ENCODE measurements at places on chromosomes 16 and 17.
A peak's percentile ranks its signal among the peaks of the same experiment; 100 is the strongest.

DNA sequence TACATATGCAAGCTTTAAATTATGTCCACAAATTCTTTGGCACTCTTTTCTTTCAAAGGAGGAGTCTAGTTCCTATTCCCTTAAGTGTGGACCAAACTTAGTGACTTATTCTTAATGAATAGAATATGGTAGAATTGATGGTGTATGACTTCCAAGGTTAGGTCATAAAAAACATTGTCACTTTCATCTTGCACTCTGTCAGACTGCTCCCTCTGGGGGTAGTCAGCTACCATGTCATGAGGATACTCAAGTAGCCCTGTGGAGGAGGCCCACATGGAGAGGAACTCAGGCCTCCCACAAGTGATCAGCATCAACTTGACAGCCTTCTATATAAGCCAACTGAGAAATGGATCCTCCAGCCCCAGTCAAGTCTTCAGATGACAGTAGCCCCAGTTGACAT, 58.0 kb upstream of the SCNN1B start:
- DNase-seq: no peak

DNA sequence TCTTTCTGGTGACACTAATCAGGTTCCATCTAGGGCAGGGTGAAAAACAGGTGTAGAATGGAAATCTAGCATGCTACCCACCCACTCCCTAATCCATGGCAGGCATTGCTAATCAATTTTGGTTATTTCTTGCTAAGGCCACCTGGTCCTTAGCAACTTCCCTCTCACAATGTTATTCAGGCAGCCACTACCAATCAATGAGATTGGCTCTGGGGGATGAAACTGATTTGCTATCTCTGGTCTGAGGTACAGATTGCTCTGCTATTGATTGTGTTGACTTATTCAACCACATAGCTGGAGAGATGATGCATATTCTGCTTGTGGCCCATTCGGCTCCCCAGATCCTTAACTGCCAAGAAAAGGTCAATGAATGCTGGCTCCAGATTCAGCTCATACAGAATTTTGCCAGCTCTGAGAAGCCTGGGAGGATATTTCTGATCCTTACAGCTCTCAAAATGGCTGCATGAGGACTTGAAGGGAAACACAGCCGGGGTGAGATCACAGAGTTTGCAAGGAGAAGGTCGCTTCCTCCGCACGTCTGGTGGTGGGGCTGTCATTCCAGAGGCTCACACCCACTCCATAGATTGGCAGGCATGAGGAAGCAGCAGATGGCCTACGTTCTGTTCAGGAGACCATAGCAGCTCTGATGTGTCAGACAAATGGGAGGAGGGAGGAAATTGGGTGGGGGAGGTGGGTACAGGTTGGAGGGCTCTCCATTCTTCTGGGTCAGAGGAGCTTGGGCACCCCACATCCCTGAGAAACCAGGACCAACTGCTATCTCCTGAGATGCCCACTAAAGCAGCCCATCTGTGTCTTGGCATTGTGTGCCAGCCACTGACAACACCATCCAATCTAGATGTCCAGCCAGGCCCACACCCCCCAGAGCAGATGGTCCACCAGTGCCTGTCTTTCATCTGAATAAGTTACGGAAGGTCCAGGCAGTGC, 22.3 kb downstream of the SEZ6 start:
- DNase-seq: no peak

DNA sequence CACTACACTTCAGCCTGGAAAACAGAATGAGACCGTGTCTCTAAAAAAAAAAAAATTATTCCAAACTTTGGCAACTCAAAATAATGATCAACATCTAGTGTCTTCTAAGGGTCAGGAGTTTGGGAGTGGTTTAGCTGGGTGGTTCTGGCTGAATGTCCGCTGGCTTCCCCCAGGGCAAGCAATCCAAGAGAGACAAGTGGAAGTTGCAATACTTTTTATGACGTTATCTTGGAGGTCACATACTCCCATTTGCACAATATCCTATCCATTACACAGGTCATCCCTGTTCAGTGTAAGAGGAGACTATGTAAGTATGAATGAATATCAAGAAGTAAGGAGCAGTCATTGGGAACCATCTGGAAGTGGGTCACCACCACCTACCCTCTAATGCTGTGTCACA, 15.2 kb upstream of the CLEC3A start:
- no peak for DNase-seq

DNA sequence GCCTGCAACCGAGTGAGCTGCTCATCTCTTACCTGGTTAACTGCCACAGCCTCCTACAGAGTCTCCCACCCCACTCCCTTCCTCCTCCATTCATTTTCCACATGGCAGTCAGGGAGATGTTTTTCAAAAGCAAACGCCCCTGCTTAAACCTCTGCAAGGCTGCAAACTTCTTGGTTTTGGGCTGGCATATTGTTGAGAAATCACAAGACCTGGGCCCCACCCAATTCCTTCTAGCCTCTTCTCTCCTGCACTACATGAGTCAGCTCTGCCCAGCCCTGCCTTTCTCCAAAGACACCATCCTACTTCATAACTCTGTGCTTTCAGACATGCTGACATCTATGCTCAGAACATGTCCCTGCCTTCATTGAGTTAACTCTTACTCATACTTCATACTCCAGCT, 136.1 kb downstream of the SPACA3 start:
- DNase-seq: no peak

DNA sequence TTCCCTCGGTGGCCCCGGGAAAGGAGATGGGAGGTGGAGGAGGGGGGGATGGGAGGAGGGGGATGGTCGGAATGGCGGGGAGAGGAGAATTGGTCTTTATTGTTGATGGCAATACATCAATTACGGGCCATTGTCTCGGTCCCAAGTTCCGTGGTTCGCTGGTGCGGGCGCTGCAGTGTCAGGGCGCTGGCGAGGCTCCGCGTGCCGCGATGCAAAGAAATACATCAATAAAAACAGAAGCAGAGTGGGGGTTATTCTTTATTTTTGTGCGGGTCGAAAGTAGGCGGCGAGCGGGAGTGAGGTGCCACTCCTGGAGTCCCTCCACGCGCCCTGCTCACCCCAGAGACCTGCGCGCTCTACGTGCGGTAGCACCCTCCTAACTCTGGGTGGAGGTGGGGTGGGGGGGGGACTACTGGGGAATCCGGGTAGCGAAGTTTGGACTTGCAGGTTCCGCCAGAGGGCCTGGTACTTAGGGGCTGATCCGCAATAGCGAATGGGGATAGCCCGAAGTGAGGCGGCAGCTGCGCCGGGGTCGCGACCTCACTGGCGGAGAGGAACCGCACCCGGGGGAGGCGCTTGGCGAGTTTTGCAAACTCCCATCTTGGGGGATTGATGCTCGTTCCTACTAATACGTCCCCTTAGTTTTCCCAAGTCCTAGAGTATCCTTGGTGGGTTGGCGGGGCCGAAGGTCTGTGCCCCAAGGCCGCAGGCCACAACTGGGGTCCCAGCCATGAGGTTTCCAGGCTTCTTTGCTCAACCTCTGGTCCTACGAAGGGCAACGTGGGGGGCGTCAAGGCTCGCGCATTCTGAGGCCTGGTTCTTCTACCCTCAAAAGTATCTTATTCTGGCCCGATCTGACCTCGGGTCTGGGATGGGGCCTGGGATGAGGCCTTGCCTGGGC, 3.5 kb upstream of the SALL1 start:
- DNase-seq: no peak

DNA sequence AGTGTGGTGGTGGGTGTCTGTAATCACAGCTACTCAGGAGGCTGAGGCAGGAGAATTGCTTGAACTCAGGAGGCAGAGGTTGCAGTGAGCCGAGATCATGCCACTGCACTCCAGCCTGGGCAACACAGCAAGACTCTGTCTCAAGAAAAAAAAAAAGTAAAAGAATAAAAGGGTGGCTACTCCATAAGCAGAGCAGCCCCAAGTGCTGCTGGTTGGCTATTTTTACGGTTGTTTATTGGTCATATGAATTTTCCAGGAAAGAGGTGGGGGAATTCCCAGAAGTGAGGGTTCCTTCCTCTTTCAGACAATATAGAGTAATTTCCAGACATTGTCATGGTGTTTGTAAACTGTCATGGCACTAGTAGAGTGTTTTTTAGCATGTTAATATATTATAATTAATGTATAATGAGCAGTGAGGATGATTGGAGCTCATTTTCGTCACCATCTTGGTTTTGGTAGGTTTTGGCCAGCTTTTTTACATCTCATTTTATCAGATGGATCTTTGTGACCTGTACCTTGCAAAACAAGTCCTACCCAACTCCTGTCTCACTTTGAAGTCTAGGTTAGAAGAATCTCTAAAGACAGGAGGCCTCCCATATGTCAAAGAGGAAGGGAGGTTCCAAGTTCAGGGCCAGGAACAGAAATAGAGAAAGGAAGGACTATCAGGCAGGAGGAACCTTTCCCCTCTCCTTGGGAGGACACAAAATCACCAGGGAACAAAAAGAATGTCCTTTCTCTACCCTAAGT, 39.1 kb downstream of the HOXB1 start:
- DNase-seq: no peak

GRCh38 chr16:67399218-67399733, 6.0 kb upstream of the TPPP3 start:
- DNase-seq: peak; percentile 17

DNA sequence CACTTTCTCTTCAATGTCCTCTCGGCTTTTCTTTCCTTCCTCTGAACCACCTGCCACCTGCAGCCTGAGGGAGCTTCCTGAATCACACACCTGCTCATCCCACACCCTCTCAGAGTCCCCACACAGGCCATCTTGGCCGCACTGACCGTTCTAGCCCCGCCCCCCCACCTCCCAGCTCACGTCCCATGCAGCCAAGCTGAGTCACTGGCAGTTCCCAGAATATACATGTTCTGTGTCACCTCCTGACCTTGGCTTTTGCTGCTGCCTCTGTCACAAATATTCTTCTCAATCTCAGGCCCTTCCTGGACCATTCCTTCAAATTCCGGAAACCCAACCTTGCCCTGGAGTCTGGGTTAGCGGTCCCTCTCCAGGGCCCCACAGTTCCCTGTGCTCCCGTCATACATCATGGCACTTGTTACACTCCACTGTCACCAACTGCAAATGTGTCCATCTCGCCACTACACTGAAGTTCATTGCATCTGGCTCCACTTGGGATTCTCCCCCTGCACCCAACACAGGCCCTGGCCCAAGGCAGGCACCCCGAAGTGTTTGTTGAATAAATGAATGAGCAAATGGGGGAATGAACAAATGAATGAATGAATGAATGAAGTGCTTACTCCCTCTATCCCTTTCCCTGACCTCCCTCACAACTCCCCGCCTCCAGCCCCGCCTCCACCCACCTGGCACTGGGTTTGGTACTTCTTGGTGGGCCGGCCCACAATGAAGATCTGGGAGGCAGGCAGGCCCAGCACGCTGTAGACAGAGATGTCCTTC, 12.8 kb downstream of the PIMREG start:
- DNase-seq: no peak

GRCh38 chr17:1222321-1222720, 42.5 kb upstream of the ABR start:
- DNase-seq: no peak

- no peak for DNase-seq
These were observed 4.2 kb upstream of the KRTAP4-5 start for GRCh38 chr17:41153856-41154255.

DNA sequence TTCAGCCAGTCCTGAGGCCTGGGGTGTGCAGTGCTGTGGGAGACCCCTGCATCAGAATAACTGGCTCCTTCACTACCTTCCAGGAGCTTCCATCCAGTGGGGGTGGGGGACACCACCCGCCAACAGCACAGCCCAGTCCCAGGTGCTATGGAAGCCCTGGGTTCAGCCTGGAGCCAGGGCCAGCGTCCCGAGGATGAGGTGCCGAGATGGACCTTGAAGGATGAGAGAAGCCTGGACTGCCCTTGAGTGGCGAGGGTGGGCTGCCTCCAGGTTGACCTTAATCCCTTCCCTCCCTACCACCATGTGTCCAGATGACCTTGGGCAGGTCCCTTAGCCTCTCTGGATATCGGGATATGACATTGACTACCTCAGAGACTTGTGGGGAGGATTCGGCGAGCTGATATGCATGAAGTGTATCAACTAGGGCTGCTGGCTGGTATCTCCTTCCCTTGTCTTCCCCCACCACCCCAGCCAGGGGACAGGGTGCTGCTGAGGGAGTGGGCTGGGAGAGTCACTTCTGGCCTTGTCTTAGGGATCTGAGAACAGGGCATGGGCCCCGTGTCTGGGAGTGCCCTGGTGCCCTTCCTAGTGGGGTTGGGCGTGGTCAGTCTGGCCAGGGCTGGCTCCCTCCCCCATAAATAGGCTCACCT, 14.2 kb upstream of the LASP1NB start:
- DNase-seq: no peak

GRCh38 chr16:76176153-76176552, 101.0 kb upstream of the CNTNAP4 start:
- DNase-seq: no peak

GRCh38 chr16:86509759-86510464, 415 bp upstream of the FOXF1 start:
- no peak for DNase-seq

- DNase-seq: no peak
These were observed 51.5 kb downstream of the B9D1 start for GRCh38 chr17:19311016-19311415.

- DNase-seq: no peak
These were observed 138.0 kb upstream of the HS3ST2 start for GRCh38 chr16:22675745-22676540.

- no peak for DNase-seq
These were observed 186.3 kb upstream of the GSE1 start for GRCh38 chr16:85426806-85427205.

- DNase-seq: peak; percentile 67
These were observed 5.8 kb upstream of the KIFC3 start for GRCh38 chr16:57807968-57808528.

- no peak for DNase-seq
These were observed 9.5 kb downstream of the CD300LB start for GRCh38 chr17:74521701-74522201.

GRCh38 chr16:85361441-85362118, 249.3 kb upstream of the CIBAR2 start:
- no peak for DNase-seq

GRCh38 chr16:85279825-85280545, 167.7 kb upstream of the CIBAR2 start:
- DNase-seq: no peak

- no peak for DNase-seq
These were observed 177.2 kb downstream of the IRX5 start for GRCh38 chr16:55107851-55108250.

- DNase-seq: no peak
These were observed 8.7 kb downstream of the USB1 start for GRCh38 chr16:58009856-58010416.

GRCh38 chr17:28466521-28467048, 6.9 kb upstream of the SLC13A2 start:
- DNase-seq: no peak

DNA sequence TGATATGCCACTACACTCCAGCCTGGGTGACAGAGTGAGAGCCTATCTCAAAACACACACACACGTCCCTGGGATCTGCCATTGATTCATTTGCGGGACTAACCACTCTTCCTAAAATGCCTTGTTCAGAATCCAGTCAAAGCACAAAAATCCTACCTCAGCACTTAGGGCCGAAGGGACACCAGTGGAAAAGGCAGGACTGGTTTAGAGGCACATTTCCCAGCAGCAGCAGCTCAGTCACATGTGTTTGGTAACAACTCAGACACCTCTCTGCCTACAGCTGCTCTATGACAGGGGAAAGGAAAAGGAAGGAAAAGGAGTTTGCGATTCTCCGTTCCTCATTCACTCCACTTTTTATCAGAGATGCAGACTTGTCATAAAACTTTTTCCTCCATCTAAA, 12.2 kb downstream of the KNOP1 start:
- DNase-seq: no peak

- no peak for DNase-seq
These were observed 277.2 kb upstream of the RBFOX1 start for GRCh38 chr16:7055443-7055842.

Data from hematopoietic multipotent progenitor cell treated with erythropoietin and hydrocortisone succinate and interleukin-3 and kit ligand, for 17 days (in vitro differentiated cells).